ENCODE measurements at places on chromosomes 7 and 10.

GRCh38 chr7:2796358-2797352, 47.5 kb downstream of the GNA12 start:
- peak; percentile 46 for DNase-seq

- peak; percentile 57 for DNase-seq
Observed at GRCh38 chr10:71270301-71271220, 48.5 kb upstream of the SLC29A3 start.

GRCh38 chr10:72337039-72337629, 17.6 kb downstream of the DNAJB12 start:
- peak; percentile 53 for DNase-seq

GRCh38 chr7:19405541-19405940, 260.3 kb upstream of the FERD3L start:
- peak; percentile 41 for DNase-seq

GRCh38 chr10:43822631-43823580, 174.2 kb upstream of the ZNF32 start:
- no peak for DNase-seq

DNA sequence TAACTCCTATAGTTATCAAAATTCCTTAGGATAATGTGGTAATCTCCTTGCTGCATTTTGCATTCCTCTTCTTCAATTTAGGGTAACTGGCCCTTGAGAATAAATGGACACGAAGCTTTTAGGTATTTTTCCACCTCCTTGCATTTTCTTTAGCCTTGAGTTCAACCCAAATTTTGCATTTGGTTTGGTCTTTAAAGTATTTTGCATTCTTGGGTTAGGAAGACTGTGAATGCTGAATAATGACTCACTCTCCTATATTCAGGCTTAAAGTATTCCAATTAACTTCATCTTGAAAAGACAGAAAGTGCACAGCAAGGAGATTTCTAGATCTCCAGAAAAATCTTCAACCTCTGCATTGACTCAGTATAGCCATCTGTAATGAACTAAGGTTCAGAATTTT, 47.3 kb downstream of the TFPI2 start:
- peak; percentile 22 for DNase-seq

DNA sequence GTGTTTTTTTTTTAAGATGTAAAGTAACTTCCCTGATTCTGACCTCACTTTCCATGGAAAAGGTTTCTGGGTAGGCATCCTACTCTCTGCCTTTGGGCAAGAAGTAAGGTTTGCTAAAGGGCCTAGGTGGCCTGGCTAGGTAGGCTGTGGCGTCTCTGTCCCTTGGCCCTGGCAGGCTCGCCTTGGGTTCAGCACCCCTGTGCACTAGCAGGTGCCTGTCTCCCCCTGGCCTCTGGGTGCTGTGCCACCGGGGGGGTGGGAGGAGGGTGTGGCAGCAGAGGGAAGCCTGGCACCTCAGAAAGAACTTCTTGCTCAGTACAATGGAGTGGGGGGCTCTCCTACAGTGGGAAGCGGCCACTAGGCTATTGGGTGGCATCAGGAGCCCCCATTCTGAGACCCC, 14.0 kb downstream of the TECPR1 start:
- no peak for DNase-seq

GRCh38 chr7:84136336-84136735, 58.3 kb downstream of the SEMA3A start:
- no peak for DNase-seq

GRCh38 chr7:40709062-40709964, 574.5 kb downstream of the SUGCT start:
- peak; percentile 53 for DNase-seq

DNA sequence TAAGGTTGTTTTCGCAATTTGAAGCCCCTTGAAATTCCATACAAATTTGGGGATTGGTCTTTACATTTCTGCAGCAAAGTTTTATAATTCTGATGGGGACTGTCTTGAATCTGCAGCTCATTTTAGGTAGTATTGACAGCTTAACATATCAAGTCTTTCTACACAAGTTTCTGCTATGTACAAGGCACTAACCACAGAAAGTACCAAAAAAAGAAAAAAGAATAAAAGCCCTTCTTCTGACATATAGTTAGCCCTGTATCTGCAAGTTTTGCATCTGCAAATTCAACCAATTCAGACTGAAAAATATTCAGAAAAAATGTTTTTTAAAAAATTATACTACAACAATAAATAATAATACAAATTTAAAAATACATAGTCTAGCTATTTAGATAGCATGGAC, 15.3 kb downstream of the POT1 start:
- no peak for DNase-seq
